Spleen (tissue), 13 donors: ENCODE measurements at places on chromosomes 7 and 10. TPM values are rescaled to one million over a fixed set of nuclear protein-coding genes. Genes with fewer than 3 reads are reported as not detected.

DKK1 gene
- not detected for total RNA-seq

ADRB1 gene
- total RNA-seq = 2.6 TPM

GRCh38 chr10:58341947-58342346 lies 7.1 kb downstream of the UBE2D1 start:
- no peak for DNase-seq

DNA sequence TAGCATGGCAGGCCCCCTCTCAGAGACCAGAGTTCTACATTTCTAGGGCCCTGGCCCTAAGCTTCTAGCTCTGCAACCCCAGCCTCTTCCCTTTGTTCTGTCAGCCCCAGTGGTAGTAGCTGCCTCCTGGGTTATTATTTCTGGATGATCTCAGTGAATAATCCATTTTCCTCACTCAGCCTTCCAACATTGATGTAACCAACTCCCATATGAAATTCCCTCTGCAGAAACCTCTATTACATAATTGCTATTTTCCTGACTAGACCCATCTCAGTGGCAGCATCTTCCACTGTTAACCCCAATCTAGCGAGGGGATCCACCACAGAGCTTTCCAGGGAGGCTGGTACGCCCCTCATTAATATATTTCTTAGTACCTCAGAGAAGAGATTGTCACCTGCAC lies 49.8 kb downstream of the FHIP2A start:
- no peak for DNase-seq

GRCh38 chr10:5413012-5413938 lies 918 bp downstream of the NET1 start:
- DNase-seq = no peak

- DNase-seq = no peak
Observed at GRCh38 chr7:17275749-17276671, 22.4 kb upstream of the AHR start.

STRIP2 gene
- 1.1 TPM for total RNA-seq

GRCh38 chr7:28551331-28551730 lies 139.0 kb downstream of the CREB5 start:
- DNase-seq = no peak
